ENCODE measurements at places on chromosomes 5 and 9.

- no peak for DNase-seq
These were observed 67.8 kb upstream of the KLF4 start for GRCh38 chr9:107557236-107557990.

DNA sequence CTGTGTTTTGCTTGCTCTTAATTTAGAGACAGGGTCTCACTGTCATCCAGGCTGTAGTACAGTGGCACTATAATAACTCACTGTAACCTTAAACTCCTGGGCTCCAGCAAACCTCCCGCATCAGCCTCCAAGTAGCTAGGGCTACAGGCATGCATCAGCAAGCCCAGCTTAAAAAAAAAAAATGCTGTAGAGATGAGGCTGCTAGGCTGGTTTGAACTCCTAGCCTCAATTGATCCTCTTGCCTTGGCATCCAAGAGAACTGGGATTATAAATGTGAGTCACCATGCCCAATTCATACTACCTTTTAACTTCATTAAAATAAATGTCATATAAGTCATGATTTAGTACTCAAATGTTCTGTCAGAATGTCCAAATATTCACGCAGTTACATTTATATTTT is 2195.7 kb upstream of the C9orf72 start:
- DNase-seq, result no peak

DNA sequence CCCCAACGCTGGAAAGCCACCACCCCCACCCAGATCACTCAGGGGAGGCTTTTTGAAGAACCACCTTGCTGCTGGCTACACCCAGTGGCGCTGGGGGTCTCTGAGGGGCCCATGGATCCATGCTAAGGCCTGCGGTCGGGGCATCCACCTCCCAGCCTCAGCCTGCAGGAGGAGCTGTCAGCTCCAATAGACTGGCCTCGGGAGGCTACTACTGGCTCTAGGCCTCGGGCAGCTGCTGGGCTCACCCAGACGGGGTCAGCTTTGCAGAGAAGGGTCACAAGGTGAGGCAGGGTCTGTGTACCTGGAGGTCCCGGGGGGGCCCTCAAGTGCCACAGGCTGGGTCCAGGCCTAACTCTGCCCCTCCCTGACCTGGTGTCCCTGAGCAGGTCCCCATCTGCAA is 193.7 kb downstream of the OLFM1 start:
- no peak for DNase-seq

- DNase-seq, result no peak
These were observed 144.2 kb downstream of the PDZD2 start for GRCh38 chr5:31783086-31783645.

DNA sequence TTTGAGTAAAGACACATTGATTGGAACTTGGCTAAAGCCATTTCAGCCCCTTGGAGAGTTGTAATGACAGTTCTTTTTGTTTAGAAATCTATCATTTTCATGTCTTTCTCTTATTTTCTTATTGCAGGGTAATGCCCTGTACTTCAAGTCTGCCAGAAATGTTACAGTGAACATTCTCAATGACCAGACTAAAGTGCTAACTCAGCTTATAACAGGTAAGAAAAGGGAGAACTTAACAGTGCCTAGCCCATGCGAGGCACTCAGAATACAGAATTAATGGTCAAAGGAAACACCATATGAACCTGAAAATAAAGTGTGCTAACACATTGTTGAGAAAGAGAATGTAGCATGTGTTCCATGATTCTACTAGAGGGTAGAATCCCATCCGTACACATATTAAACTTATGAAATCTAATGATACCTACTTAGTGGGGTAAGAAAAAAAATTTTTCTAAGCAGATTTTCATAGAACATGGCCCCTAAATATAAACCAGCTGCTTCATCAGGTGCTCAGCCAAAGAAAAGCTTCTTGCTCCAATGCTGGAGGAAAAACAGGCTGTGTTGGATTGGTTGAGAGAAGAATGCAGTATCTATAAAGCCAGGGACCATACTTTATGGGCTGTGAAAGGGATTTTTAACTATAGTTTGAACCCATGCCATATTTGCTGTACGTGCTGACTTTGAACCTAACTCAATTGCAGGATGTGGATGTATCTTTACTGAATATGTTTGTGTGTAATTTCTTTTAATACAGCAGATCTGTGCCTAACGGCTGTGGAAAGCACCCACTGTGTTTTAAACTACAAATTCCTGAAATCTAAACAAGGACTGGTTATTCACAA is 260.8 kb upstream of the PPP1R2B start:
- no peak for DNase-seq

GRCh38 chr5:32076699-32077695 is 97.1 kb downstream of the GOLPH3 start:
- no peak for DNase-seq

GRCh38 chr9:23686896-23687295 is 139.1 kb downstream of the ELAVL2 start:
- DNase-seq, result no peak

GRCh38 chr5:155679530-155679929 is 647.4 kb upstream of the SGCD start:
- DNase-seq, result no peak

DNA sequence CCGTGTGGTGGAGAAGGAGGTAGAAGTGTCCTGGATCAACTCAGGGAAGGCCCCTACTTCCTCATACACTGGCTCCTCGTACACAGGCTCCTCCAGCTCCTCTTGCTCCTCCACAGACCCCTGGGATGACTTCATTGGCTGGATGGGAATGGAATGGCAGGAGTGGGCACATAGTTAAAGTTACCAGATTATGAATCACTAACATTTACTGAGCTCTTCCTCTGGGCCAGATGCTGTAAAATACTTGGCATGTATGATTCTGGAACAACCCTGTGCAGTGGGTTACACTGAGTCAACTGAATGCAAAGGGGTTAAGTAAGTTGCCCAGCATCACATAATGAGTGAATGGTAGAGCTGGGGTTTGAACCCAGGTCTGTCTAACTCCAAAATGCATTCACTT is 3.1 kb upstream of the FCHSD1 start:
- DNase-seq, result no peak

GRCh38 chr5:16899171-16899570 is 36.9 kb downstream of the MYO10 start:
- DNase-seq, result no peak

GRCh38 chr5:100903039-100903887 is at the start of gene ST8SIA4:
TSS of gene ST8SIA4 (minus strand) at chr5:100903282. CDS start at chr5:100902955, 327 bp downstream.
- peak; percentile 84 for DNase-seq

DNA sequence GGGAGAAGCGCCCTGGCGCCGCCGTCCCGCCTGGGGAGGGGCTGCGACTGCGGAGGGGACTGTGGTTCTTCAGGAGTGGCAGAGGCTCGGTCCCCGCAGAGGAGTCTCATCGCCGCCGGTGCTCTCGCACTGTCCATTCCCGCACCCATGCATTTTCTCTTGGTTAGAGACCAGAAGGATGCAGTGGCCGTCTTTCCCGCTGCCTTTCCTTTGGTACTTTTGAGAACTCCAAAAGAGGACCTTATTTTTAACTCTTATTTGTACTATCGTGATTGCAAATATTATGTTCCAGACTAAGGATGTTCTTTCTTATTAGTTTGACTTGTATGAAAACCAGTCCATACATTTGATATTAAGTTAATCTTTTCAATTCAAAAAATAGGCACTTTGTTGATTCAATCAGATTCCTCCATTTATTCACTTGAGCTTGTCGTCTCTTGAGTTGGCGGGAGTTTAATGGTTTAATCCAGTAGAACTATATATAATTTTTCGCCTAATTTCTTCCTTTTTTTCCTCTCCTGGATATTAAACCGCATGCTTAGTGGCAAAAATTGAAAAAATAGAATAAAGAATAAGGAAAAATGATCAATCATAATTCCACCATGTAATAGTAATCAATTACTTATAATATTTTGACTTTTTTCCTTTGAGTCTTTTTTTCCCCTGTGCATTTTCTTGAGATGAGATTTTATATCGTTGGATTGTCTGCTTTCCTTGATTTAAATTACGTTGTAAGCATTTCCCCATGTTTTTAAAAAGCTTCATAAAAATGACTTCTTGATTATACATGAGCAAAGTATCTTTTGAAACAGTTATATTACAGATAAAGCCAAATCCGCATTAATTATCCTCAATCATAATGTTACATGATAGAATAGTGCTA is 861 bp downstream of the ZFYVE16 start:
- peak; percentile 22 for DNase-seq

- no peak for DNase-seq
These were observed 2.9 kb downstream of the SEC24A start for GRCh38 chr5:134651531-134651930.

DNA sequence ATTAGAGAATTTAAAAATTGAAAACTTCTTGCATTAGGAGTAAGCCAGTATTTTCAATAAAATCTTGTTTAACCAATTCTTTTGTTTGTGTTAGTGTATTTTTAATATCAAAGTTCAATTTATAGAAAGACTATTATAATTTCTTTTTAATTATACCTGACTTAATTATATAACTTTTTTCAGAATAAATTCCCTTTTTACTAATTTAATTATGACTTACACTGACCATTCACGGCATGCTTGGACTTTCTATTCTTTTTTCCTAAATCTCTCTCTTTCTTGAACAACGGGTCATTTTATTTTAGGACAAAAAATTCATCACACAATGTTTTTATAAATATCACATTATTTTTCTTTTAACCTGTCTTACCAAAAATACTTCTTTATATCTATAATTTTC is 555.3 kb upstream of the PTGER4 start:
- DNase-seq, result no peak

- DNase-seq, result no peak
These were observed 58.9 kb downstream of the HSPA4 start for GRCh38 chr5:133110709-133111108.

- no peak for DNase-seq
These were observed 14.3 kb upstream of the LHX3 start for GRCh38 chr9:136219276-136219675.

DNA sequence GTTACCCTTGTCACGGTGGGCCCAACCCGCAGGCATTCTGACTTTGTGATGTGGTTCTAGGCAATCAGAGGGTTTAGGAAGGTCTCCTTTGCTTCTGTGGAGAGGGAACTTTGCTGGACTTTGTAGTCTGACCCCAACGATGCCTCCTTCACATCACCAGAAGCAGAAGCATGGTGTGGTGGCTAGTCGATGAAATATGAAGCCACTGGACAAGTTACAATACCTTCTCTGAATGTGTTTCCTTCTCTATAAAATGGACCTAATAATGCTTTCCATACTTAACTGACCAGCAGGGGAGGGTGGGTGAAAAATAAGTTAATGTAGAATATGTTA is 607 bp downstream of the SPEF2 start:
- no peak for DNase-seq

- DNase-seq, result no peak
These were observed 443.8 kb upstream of the ST8SIA4 start for GRCh38 chr5:101346906-101347305.

DNA sequence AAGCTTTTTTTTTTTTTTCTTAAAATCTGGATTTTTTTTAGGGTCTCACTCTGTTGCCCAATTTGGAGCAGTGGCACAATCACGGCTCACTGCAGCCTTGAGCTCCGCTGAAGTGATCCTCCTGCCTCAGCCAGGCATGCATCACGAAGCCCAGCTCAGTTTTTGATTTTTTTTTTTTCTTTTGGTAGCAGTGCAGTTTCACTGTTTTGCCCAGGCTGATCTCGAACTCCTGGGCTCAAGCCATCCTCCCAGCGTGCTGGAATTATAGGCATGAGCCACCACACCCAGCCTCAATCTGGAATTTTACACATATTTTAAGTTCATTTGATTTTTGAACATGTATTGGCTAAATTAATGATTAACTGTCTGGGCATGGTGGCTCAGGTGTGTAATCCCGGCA is 36.3 kb downstream of the TRIO start:
- DNase-seq, result no peak

DNA sequence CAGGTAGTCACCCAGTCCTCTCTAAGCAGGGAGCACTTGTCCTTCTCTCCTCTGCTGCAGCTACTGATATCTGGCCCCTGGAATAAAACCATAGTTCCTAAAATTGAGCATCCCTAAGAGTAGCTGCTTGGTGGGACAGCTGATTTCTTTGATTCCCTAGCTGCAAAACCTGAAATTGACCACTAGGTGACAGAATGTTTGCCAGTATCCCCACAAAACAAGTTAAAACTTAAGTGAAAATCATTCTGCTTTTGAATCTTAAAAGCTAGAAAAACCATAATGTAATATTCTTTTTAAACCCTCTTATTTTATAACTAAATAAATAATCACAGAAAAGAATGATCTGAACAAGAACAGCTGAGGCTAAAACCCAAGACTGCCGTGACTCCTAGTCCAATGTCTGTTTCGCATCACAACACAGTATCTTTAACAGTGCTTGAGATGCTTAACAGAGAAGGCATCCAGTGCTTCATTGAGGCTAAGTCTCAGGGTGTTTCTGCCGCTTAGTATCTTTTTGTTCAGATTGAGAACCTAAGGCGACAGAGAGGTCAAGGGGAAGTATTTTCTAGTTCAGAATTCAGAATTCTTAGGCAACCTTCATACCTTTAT is 24.4 kb upstream of the TAL2 start:
- DNase-seq, result no peak

GRCh38 chr9:73131461-73131860 is 20.2 kb upstream of the ANXA1 start:
- no peak for DNase-seq

- no peak for DNase-seq
These were observed 148.2 kb upstream of the KLF4 start for GRCh38 chr9:107637421-107638420.

DNA sequence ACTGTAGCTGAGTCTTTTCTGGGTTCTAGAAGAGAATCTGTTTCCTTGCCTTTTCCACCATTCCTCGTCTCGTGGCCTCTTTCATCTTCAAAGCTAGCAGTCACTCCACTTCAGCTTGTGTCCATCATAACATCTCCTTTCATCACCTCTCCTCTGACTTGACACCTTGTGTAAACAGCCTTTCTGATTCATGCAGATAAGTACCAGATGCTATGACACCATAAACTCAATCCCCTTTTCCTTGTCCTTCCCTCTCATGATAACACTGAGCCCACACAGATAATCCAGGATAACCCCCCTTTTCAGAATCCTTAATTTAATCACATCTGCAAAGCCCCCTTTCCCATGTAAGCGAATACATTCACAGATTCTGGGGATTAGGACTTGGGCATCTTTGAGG is 95.5 kb downstream of the SNX24 start:
- no peak for DNase-seq

- no peak for DNase-seq
These were observed 25.8 kb downstream of the CD180 start for GRCh38 chr5:67170767-67171166.
